IMR-90 (cell line): ENCODE measurements at places on chromosomes 6 and 20. TPM values are rescaled to one million over a fixed set of nuclear protein-coding genes. Genes with fewer than 3 reads are reported as not detected.

Gene LY6G5C
- total RNA-seq: 0.18 TPM in 1 of 2 replicates, not detected in the other

Gene BMP7
- not detected in 2 replicates for total RNA-seq

DNA sequence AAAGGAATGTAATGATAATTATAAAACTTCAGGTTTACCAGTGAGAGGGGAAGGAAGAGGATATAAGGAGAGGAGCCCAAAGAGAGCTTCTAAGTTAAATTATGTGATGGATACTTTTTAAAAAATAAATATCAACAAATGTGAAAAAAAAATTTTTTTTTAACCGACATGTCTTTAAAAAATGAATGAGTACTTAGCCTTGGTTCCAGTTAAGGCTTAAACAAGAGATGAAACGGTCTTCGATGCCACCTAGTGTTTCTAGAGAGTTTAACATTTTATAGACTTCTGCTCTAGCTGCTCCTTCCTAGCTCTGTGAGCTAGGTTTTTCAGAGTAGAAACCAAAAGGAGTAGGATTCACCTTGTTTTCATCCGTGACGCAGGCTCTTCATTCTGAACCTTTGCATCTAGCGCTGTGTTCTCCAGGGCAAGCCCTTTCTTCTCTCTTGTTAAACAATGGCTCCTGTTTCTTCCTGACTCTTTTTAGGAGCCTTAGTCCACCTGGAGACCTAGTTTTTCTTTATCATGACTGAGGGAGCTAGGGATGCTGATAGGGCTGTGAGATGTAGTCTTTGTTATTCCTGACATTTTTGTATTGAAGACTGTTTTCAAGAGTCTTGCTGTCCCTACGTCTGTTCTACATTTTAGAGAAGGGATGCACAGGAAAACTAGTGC lies 42.4 kb upstream of the GNRH2 start:
- peak; percentile 75 for DNase-seq

GRCh38 chr6:47478233-47479139 lies 897 bp downstream of the CD2AP start:
- DNase-seq: peak; percentile 30

- peak; percentile 80 for DNase-seq
Measured at GRCh38 chr6:133894795-133895358, 6.0 kb downstream of the TCF21 start.

Gene SLC22A3
- not detected in 2 replicates for total RNA-seq

GRCh38 chr6:30157581-30157980 lies 3.4 kb downstream of the TRIM10 start:
- DNase-seq: peak; percentile 12
